ENCODE measurements at places on chromosomes 2 and 18.

DNA sequence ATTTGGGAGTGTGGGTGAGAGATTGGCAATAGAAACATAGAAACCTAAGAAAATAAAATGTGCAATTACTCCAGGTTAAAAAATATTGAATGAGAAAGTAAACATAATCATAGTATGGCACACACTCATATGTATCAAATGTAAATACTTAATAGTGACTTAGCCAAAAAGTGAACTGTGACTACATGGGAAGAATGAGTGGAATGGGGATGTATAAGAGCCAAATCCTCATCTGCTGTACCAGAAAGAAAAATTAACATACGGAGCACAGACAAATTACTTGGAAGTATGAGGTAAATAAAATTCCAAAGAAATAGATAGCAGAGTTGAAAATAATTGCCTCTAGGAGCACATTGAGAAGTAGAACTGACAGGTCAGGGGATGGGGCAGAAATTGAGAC lies 4.0 kb downstream of the FLACC1 start:
- DNase-seq, result no peak

DNA sequence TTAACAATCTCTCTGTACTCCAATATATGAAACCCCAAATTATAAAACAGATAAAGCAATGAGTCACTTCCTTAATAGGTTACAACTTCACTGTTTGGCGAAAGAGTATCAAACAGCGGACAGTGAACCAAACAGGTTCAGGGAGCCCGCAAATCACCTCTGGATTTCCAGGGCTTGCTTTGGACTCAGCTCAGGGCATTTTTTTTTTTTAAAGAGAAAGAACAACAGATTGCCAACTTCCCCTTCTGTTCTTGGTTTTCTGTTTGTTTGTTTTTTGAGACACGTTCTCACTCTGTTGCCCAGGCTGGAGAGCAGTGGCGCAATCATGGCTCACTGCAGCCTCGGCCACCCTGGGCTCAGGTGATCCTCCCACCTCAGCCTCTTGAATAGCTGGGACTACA lies 52.7 kb downstream of the ABCB11 start:
- no peak for DNase-seq

GRCh38 chr2:234578389-234578788 lies 81.5 kb upstream of the ARL4C start:
- DNase-seq, result no peak

GRCh38 chr2:165820296-165820695 lies 26.2 kb upstream of the GALNT3 start:
- DNase-seq, result no peak

- DNase-seq, result no peak
Observed at GRCh38 chr18:48030616-48031480, 100.4 kb upstream of the SMAD2 start.

DNA sequence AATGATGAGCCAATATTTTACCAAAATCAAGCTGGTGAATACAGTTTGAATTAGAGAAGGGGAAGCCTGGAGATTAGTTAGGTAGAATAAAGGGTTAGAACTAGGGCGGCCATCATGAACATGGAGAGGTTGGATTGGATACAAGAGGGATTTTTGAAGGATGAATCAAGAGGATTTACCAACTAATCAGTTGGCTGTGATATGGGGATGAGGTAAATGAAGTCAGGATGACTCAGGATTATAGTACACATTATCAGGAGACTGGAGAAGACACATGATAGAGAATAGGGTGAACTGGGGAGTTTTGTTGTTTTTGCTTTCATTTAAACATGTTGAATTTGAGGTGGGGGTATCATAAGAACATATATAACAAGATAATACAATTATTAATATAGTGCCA lies 73.8 kb upstream of the PROKR1 start:
- peak; percentile 35 for DNase-seq

DNA sequence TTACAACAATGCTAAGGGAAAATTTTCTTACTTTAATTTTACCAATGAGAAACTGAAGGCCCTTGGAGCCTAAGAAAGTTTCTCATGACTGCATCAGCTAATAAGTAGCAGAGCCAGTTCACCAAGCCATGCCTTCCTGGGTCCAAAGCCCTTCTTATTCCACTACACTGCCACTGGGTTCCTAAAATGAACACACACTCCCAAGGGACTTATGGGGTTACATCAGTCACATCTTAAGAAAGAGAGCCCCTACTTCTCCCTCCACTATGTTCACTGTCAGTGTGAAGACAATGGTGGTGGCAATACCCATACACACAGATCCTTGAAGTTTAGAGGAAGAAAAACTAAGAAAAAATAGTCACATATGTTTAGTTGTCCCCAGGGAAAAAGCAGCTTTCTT lies 20.6 kb downstream of the MBD2 start:
- no peak for DNase-seq

DNA sequence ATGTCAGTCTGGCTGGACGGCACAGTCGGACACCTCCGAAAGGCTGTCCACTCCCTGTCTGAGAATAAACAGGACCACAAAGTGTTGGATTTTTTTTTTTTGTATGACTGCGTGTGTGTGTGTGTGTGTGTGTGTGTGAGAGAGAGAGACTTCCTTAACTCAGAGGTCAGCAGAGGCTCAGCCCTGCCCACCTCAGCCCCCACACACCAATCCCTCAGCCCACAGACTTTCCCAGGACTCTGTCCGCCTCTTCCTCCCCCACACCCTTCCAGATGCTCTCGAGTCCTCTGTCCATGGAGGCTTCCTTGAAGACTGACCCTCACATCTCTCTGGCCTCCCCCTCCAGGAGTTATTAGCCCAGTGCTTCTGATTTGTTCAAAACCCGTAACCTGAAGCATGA lies 147.3 kb downstream of the BCL11A start:
- DNase-seq, result no peak

DNA sequence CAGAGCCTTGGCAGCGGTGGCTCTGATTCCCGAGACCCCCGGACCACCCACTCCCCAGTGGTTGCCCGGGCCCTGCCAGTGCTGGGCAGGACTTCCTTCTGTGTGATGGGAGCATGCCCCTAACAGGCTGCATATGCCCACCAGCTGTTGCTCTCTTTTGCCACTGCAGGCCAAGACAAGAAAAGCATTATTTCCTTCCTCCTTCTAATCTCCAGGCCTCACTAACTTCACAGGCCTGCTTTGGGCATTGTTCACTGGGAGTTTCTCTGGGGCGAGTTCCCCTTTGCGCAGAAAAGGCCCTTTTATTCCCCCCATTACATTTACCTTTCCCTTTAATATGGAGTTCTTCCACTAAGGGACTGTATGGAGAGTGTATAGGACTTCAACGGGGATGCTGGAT lies 249.1 kb upstream of the SIX2 start:
- no peak for DNase-seq

DNA sequence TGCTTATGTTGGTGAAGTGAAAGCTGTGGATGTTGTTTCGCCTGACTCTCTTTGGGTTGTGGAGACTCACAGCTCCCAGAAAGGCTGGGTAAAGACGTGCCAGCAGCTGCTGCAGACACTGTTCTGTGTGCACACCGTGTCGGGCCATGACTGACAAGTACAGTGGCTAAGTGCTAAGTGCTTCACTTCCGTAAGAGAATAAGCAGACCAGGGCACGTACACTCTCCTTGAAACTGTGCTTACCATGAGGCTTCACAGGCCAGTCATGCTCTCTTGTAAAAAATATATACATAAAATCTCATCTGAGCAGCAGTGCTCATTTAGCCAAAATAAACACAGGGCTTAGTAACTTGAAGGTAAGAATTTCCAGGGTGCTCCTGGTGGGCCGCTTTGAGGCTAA lies 86.0 kb downstream of the NRP2 start:
- DNase-seq, result no peak

GRCh38 chr2:68246396-68246795 lies 5.9 kb downstream of the PPP3R1 start:
- DNase-seq, result no peak

DNA sequence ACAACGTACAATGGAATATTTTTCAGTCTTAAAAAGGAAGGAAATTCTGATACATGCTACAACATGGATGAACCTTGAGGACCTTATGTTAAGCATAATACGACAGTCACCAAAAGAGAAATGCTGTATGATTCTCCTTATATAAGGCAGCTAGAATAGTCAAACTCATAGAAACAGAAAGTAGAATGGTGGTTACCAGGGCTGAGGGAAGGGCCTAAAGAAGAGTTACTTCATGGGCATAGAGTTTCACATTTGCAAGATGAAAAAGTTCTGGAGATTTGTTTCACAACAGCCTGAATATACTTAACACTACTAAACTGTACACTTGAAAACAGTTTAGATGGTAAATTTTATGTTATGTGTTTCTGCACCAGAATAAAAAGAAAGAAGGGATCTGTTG lies 113.3 kb downstream of the GALNT1 start:
- DNase-seq, result no peak

- no peak for DNase-seq
Observed at GRCh38 chr2:15299904-15300520, 261.1 kb downstream of the NBAS start.

- DNase-seq, result no peak
Observed at GRCh38 chr2:71474116-71474743, 20.9 kb downstream of the DYSF start.

DNA sequence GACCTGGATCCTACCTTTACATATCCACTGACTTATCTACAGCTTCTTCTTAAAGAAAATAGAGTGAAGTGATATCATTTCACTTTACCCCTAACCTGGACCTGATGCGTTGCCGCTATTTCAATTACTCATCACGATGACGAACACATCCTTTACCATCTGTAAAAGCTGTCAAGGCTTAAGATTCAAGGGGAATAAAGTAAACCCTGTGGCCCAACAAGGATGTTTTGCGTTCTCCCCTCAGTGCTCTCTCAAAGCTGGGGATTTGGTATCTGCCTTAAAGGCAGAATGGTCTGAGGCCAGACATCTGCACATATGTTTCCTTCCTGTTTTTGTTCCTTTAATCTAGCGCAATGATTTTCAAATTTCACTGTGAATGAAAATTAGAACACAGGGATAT lies 100.1 kb upstream of the KLF7 start:
- no peak for DNase-seq

GRCh38 chr18:63894106-63894772 lies 6.7 kb downstream of the SERPINB2 start:
- no peak for DNase-seq

GRCh38 chr2:208713066-208713745 lies 306.6 kb downstream of the PTH2R start:
- no peak for DNase-seq

DNA sequence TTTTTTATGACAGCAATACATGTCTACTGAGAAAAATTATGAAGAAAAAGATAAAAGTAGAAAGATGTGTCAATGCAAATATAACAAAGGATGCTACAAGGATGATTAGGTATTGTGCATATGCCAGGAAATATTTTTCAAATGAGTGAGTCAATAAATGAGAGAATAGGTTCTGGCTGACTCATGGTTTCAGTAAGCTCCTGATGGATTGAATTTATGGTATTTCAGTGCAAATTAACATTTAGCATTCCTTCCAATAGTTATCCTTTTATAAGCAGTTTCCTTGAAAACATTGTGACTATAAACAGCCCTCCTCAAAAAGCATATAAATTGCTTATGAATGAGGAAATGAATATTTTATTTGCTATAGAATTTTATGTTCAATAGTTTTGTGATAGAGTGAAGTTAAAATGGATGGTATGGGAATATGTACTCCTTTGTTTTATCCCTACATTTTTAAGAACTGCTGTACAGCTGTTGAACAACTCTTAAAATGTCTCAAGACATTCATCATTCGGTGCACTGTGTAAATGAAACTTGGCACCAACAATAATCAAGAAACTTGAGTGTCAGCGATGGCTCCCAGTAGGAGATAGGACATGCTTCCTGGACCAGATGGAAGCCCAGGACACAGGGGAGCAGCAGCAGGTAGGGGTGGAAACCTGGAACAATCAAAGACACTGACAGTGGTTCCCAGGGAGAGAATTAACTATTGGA lies 144.7 kb downstream of the PMAIP1 start:
- peak; percentile 51 for DNase-seq

- DNase-seq, result no peak
Observed at GRCh38 chr2:3954261-3954660, 250.9 kb downstream of the DCDC2C start.

- no peak for DNase-seq
Observed at GRCh38 chr2:99569386-99569785, 79.6 kb upstream of the REV1 start.

- no peak for DNase-seq
Observed at GRCh38 chr2:48240912-48241311, 289.0 kb upstream of the STON1 start.
